ENCODE measurements at places on chromosomes 12 and 14.
A peak's percentile ranks its signal among the peaks of the same experiment; 100 is the strongest.

DNA sequence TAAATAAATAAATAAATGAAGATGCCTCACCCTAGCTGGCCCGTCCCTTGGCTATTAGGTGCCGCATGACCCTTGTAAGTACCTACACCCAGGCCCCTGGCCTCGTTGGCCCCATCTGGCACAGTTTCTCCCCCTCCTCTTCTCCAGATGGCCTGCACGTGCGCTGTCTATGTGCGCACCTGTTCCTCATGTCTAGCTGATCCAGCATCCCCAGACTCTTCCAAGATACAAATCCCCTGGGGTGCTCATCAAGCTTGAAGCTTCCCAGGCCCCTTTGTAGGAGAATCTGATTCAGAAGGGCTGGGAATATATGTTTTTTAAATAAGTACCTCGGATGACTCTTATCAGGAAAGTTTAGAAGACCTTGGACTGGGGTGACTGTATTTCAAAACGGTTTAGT lies 133.3 kb downstream of the CHST11 start:
- no peak for DNase-seq

GRCh38 chr14:105461903-105462302 lies 12.7 kb upstream of the CRIP2 start:
- no peak for DNase-seq

DNA sequence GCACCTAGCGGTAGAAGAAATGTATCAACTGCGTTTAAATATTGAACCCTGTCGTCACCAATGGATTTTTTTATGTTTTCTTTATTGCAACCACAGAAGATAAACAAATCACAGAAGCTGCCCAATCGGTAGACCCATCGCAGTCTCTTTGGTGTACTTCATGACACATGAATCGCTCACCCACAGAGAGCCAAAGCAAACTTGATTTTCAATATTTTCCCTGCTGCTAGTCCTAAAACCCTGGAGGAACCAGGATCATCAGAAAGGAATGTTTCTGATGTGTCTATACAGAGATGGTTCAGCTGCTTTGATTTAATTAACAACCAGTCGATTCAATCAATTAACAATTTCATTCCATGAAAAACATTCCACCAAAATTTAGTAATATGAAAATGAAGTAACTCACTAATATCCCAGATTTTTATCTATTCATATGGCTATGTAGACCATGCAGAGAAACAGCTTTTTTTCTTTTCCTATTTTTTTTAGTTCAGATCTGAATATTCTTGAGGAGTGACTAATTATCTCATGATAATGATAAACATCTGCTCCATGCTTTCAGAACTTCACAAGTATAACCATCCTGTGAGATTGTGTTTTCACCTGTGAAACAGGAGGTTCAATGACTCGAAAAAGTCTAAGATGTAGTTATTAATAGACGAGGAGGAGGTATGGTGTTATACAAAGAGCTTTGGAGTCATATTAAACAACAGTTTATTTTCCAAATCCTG lies 46.1 kb downstream of the DIO2 start:
- no peak for DNase-seq

- DNase-seq: no peak
Measured at GRCh38 chr14:22479776-22480464, 109.1 kb downstream of the DAD1 start.

- DNase-seq: no peak
Measured at GRCh38 chr12:56192582-56192981, 3.3 kb upstream of the SMARCC2 start.

GRCh38 chr12:69022674-69023073 lies 89.7 kb upstream of the CPM start:
- no peak for DNase-seq

GRCh38 chr12:111056618-111057521 lies 136.5 kb upstream of the MYL2 start:
- DNase-seq: no peak

DNA sequence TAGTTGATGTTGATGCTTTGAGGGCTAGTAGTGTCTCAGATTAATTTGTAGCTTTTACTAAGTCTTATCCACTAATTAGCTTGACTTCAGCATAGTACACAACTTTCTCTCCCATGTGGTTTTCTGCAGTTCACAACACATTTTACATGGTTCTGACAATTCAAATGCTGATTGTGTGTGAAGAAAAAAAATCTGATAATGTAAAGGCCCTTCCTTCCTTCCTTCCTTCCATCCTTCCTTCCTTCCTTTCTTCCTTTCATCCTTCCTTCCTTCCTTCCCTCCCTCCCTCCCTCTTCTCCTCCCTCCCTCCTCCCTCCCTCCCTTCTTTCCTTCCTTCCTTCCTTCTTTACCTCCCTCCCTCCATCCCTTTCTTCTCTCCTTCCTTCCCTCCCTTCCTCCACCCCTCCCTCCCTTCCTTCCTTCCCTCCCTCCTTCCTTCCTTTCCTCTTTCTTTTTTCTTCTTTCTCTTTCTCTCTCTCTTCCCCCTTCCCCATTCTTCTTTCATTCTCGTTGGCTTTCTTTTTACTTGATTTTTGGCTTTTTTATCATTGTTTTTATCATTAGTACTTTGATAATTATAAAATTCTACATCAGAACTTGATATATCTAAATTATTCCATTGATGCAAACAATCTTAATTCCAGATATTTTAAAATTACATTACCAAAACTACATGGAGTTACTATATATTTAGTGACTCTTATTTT lies 1415.6 kb downstream of the LRFN5 start:
- DNase-seq: no peak

DNA sequence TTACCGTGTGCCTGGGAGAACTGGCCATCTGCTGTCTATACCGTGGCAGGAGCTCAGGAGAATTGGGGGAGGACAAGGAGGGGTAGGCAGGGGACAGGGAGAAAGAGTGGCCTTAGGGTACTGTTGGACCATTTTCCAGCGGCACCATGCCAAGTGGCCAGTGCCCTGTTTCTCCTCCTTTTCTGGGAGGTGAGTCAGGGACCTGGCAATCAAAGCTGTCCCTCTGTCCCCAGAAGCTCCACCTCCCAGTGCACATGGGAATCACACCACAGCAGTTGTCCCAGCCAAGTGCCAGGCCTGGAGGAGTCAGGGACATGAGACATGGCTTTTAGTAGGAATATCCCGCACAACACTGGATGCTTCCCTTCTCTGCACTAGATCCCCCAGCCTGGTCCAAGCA lies 118.0 kb downstream of the GCH1 start:
- no peak for DNase-seq

GRCh38 chr12:10361084-10361483 lies 28.8 kb downstream of the KLRK1 start:
- DNase-seq: no peak

DNA sequence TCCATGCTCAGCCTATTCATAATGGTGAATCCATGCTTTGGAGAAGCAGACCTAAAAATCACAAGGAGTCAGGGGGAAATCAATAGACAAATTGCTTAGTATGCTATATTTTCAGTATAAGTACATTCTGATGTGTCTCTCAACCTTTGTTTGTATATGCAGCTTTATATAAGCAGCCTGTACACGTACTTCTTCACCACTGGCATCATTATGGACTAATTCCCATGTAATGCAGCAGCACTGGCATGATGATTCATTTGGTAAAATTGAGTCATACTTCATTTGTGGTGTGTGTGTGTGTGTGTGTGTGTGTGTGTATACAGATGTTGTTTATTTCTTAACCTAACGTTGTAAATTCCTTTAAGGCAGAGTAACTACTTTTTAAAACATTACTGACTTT lies 10.9 kb downstream of the DCP1B start:
- no peak for DNase-seq

- DNase-seq: no peak
Measured at GRCh38 chr14:89146274-89146673, 270.8 kb downstream of the FOXN3 start.

DNA sequence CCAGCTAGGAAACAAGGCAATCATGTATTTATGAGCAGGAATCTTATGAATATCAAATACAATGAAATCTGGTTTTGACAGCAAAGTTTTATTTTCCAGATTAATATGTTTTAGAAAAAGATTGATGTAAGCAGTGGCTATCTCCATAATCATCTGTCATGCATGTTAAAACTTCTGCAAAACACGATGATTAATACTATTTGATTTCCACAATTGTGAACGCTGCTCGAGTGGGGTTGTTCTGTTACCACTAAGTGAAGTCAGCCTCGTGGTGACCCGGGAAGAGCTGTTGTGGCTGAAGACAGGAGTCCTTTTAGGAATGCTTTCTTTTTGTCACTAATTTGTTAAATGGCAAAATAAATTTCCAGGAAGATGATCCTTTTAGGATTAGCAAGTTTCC lies 9.4 kb downstream of the CFAP251 start:
- DNase-seq: no peak

- DNase-seq: no peak
Measured at GRCh38 chr14:104436047-104436591, 143.4 kb upstream of the C14orf180 start.

DNA sequence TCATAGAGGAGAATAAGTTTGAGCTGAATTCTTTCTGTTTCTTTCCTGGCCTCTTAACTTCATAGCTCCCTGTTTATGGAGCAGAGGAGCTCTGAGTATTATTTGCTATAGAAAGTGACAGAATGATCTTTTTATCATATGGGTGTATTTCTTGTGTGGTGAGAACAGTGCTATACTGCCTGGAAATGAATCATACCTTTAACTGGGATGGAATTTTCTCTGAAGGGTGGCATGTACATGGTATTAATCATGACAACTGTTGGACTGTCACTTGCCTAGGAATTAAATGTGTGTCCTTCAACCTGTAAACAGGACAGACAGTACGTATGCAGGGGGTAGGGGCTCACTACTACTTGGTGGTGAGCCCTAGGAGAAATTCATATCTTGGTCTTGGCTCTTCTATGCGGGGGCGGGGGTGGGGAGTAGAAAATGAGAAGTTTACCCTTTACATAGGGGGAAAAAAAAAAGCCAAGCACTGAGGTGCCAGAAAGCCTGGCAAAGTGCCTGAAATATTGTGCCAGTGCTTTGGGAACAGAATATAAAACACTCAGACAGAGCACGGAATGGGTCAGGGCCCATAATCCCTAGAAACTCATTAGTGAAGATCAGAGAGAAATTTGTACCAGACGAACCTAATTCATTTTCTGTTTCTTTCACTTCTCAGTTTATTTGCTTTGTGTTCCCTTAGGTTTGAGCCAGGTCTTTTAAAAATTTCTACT lies 33.8 kb downstream of the ARMH4 start:
- no peak for DNase-seq

GRCh38 chr12:91326058-91327027 lies 143.7 kb upstream of the DCN start:
- DNase-seq: peak; percentile 2

- DNase-seq: no peak
Measured at GRCh38 chr12:77189901-77190416, 124.6 kb upstream of the E2F7 start.

DNA sequence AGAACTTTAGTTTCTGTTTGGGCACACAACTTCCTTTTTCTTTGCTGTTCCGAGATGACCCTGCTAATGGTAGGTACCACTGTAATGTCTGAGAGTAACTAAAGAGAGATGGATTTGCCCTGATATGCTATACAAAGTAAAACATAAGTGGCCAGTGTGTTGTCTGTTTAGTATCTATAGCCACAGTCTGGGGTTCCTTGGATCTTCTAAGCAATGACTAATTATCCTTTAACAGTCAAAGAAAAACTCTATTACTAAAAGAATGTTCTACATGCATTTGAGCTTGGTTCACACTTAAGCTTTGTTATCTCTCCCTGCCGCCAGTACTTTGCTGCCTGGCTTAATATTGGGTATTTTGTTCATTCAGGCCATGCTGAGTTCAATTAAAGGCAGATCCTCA lies 1051.9 kb upstream of the FLRT2 start:
- DNase-seq: no peak

DNA sequence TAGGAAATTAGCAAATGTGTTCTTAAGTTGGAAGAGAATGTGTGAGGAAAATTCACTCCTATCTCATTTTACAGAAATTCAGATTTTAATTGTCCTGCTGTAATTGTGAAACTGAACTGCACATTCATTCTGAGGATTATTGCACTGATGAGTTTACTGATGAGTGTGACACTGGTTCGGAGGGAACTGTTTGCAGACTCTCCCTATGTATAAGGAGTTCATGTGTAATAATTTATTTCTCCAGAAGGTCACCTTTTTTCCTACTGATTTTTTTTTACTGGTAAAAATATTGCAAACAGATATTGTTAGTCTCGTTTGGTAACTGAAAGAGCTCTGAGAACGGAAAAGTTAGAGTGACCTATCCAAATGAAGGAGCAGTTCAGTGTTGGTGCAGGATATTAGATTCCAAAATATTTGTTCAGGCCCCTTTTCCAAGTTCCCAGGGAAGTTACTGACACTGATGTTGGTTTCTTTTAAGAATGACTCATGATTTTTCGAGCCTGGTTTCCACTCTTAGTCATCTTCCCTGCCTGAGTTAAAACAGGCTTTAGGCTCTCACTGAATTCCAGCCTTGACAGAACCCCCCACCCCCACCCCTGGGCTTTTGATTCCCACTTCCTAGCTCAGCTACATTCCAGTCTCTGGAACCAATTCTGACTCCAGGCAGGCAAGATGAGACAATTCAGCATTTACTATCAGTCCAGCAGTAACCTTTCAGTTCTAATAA lies 18.4 kb downstream of the ANO6 start:
- DNase-seq: no peak

DNA sequence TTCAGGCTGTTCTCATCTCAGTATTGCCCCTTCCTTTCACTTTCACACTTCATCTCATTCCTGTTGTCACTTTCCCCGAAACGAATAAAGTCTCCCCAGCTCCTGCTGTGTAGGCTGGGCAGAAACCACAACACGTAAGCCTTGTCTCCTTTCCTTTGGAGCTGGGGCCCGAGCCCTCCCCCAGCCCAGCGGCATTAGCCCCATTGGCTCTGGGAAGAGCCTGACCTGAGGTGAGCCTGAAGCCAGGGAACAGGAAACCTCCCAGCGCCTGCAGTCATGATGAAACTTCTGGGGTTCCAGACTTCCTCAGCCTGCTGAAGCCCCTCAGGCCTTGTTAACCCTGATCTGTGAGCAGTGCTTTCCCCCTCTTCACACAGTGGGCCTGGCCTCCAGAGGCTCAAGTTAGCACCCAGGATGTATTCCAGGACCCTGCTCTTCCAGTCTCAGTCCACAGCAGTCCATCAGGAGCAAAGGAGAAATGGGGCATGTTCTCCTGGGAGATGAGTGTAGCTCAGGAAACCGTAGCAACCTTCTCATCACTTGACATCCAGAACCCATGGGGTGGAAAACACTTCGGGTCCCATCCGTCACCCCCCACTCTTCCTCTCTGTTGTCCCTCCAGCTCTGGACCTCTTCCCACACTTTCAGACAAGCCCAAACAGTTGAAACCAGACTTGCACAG lies 21.8 kb downstream of the VASH1 start:
- DNase-seq: no peak

- no peak for DNase-seq
Measured at GRCh38 chr14:70692210-70692609, 50.5 kb downstream of the TTC9 start.
